ENCODE measurements at places on chromosomes 6 and 20. TPM values are rescaled to one million over a fixed set of nuclear protein-coding genes. Genes with fewer than 3 reads are reported as not detected.

GRCh38 chr6:44829836-44830235 lies 442.3 kb downstream of the CDC5L start:
- no peak for DNase-seq

- no peak for DNase-seq
Observed at GRCh38 chr6:14277405-14277930, 159.9 kb downstream of the CD83 start.

- DNase-seq = no peak
Observed at GRCh38 chr20:58094160-58094559, 134.3 kb downstream of the ANKRD60 start.

LYRM4 gene
- total RNA-seq = 48.6 TPM

GRCh38 chr6:29451471-29452193 lies 5.2 kb downstream of the OR11A1 start:
- DNase-seq = no peak

- no peak for DNase-seq
Observed at GRCh38 chr6:27400877-27401642, 12.5 kb downstream of the ZNF391 start.

GMPR gene
- total RNA-seq = 1.0 TPM

SCRT2 gene
- not detected for total RNA-seq

GRCh38 chr6:163198396-163198795 lies 216.1 kb upstream of the QKI start:
- no peak for DNase-seq

DNA sequence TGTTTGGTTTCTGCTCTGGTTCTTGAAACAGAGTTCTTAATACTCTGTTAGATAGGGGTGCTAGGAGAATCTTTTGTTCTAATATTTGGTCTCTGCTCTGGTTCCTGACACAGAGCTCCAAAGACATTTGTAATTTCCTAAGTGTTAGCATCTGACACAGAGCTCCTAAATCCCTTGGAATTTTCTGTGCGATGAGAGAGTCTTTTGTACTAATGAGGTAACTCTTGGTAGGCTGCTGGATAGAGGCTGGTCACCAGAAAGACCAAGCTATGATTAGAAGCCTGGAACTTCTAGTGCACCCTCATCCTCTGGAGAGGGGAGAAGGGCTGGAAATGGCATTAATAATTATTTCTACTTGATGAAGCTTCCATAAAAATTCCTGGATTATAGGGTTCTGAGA lies 7.7 kb upstream of the CD109 start:
- no peak for DNase-seq

DNA sequence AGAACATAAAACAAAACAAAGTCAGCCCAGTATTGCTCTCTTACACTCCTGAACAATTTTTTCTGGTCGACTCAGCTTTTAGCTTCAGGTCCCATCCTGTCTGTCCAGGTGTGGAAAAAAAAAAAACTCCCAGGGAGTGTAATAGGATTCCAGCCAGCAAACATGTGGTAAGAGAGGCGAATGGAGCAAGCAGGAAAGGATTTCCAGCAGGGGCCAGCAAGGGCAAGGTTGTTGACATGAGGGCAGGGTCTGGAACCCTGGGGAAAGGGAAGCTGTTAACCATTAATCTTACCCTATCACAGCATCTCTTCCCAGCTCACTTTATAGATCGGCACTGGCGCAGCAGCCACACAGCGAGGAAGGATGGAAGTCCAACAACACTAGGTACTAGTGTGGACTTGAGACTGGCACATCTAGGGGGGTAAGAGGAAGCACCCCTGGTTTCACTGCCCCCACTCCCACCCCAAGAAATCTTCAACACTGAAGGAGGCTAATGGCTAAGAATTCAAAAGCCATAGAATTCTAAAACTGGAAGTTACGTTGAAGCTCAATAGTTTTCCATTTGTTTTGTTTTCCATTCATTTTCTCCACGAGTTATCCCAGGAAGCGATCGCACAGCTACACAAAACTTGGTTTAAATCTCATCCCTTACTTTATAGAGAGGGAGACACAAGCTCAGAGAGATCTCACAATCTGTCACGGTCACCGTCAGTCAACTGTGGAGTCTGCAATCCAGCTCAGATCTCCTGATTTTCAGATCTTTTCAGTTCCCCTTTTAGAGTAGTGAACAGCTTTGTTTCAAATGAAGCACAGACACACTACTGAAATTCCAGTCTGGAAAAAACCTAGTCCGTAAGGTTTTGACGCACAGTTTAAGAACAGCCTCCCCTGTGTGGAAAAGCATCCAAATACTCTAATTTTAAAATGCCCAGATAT lies 53.3 kb downstream of the SLC22A23 start:
- DNase-seq = no peak

GRCh38 chr6:41813469-41813868 lies 26.0 kb downstream of the TOMM6 start:
- DNase-seq = no peak

DNA sequence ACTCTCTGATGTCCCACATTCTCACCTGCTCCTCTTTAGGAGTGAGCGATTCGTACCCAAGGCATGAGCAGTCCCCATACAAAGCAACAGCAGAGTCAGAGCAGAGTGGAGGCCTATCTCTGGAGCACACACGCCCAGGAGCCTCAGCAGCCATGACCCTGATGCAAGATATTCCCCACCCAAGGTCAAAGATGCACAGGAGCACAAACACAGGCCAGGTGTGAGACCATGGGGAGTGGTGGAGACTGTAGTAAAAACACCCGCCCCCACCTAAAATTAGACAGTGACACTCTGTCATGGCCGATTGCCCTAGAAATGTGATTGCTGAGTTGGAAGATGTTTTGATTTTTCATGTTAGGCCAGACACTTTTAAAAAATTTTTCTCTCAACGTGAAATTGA lies 21.4 kb downstream of the RRBP1 start:
- DNase-seq = no peak

DNA sequence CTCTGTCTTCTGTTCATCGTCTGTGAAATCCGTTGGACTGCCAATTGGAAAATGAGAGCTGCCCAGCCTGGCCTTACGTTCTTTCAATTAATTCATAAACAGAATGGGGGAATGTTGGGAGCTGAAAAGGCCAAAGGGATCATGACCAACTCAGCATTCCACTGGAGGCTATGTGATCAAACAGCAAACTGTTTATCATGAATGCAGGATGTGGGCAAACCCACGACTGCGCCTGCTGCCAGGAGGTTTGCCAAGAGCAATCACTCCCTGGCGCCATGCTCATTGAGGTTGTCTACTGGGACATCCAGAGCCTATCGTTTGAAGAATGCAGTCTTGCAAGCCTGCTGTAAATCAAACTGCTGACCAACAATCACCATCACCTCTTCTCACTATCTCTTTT lies 9.3 kb upstream of the FKBP1A start:
- no peak for DNase-seq

GRCh38 chr6:151452750-151453427 lies 963 bp upstream of the RMND1 start:
- no peak for DNase-seq

GRCh38 chr20:48126227-48126740 lies 341.0 kb upstream of the SULF2 start:
- no peak for DNase-seq

DNA sequence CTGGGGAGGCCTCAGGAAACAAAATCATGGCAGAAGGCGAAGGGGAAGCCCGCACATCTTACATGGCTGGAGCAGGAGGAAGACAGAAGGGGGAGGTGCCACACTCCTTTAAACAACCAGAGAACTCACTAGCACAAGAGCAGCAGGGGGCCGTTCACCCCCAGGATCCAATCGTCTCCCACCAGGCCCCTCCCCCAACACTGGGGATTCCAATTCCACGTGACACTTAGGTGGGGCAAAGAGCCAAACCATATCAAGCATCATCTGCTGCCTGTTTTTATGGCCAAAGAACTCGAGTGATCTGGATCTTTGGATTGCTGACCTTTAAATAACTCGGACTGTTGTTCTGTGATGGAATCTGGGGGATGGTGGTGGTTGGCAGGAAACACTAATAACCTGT lies 28.0 kb downstream of the PNLDC1 start:
- no peak for DNase-seq

GPLD1 gene
- total RNA-seq = 0.39 TPM

GNAS-AS1 gene
- total RNA-seq = 1.9 TPM

DNA sequence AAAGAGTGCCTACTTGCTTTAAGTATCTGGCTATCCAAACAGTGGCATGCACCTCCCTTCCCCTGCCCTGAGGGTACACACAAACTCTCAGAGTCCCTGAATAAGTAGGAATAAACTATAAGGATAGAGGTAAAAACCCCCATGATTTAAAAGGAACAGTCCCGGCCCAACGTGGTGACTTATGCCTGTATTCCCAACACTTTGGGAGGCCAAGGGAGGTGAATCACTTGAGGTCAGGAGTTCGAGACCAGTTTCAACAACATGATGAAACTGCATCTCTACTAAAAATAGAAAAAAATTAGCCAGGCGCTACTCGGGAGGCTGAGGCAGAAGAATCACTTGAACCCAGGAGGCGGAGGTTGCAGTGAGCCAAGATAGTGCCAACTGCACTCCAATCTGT lies 22.2 kb downstream of the SAMHD1 start:
- DNase-seq = no peak

DNA sequence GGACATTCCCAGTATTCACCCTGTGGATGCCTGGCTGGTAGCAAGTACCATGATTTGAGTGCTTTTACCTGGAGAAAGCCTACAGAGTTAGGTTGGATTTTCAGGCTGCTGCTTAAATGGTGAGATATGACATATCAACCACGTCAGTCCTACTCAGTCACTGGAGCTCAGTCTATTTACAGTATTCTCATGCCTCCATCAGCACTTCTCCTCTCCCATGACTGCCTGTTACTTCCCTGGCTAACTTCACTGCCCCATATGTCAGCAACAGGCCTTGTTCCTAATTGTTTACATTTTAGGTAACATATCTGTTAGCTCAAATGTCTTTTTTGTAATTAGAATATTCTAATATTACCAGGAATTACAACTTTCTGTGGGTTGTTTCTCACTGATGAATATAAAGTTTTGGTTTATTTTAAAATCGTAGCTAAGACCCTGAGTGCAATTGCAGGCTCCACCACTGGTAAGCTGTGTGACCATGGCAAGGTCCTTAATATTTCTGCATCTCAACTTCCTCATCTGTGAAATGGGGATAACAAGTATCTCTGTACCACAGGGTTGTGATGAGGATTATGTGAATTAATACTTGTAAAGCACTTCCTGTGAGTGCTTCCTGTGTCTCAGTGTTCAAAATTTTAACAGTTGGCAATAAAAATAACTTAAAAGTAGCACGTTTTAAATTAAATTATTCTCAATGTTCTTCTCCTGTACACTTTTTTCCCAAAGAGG lies 54.3 kb downstream of the RNF144B start:
- DNase-seq = no peak

THBS2 gene
- not detected for total RNA-seq

- DNase-seq = no peak
Observed at GRCh38 chr20:62815066-62815991, 1.5 kb upstream of the COL9A3 start.

GRCh38 chr6:131383421-131384411 lies 189.3 kb upstream of the ARG1 start:
- DNase-seq = no peak

GRCh38 chr6:79780881-79781280 lies 149.8 kb downstream of the SH3BGRL2 start:
- no peak for DNase-seq

CLVS2 gene
- not detected for total RNA-seq

- no peak for DNase-seq
Observed at GRCh38 chr6:76706631-76707030, 634.2 kb upstream of the IMPG1 start.

DNA sequence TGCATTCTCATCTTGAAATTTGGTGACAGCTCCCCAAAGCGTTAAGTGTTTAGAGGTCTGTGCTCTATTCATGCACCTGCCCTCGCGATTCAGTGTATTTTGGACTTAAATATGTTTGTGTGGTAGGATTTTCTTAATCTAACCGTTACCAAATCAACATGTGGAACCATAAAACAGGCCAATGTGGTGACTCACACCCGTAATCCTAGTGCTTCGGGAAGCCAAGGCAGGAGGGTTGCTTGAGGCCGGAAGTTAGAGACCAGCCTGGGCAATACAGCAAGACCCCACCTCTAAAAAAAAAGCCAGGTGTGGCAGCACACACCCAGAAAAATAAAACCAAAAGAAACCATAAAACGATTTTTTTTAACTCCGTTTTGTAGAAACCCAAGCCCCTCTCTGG lies 31.5 kb downstream of the PYGB start:
- DNase-seq = no peak

TSPYL4 gene
- total RNA-seq = 17.5 TPM

GRCh38 chr6:68635706-68636513 lies 828 bp downstream of the ADGRB3 start:
- DNase-seq = no peak
